Right ventricle myocardium superior (tissue), 1 donor: ENCODE measurements at places on chromosomes 12 and 14. TPM values are rescaled to one million over a fixed set of nuclear protein-coding genes. Genes with fewer than 3 reads are reported as not detected.

- no peak for DNase-seq
Observed at GRCh38 chr14:55194656-55195355, 3.4 kb upstream of the DLGAP5 start.

- no peak for DNase-seq
Observed at GRCh38 chr12:123900871-123901376, 71.7 kb downstream of the CCDC92 start.

PALS1 gene
- 14.3 TPM for total RNA-seq

GRCh38 chr14:64387232-64387781, 846 bp upstream of the MTHFD1 start:
- DNase-seq = no peak

DNA sequence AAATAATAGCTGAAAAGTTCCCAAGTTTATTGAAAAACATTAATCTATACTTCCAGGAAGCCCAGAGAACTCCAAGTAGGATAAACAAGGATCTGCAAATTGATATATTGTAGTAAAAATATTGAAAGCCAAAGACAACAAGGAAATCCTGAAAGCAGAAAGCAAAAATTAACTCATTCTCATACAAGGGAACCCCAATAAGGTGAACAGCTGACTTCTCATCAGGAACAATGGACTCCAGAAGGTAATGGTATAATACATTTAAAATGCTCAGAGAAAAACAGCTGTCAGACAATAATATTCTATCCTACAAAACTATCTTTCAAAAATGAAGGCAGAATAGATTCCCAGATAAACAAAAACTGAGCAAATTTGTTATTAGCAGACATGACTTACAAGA, 138.1 kb upstream of the BMP4 start:
- DNase-seq = no peak
